CD4-positive, alpha-beta T cell treated with Interleukin-4 for 1 hour (primary cell): ENCODE measurements at places on chromosomes 12 and 14.

- no peak for DNase-seq
Measured at GRCh38 chr14:20760950-20761349, 7.3 kb upstream of the EDDM3B start.

DNA sequence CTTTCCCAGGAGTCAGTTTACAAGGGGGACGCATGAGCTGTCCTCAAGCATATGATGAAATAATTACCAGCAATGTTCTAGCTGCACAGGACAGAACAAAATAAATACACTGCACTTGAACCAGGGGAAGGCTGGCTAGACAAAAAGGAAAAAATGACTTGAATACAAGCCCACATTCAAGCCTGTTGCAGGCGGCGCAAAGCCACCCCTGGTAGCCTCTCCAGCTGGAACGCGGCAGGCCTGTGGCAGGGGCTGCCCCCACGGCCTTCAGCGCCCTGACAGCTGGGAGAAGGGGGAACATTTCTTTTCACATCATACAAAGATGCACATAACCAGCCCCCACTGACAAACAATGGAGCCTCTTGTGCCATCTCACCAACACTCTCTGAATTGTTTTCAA is 57.1 kb downstream of the TRAFD1 start:
- DNase-seq = no peak

GRCh38 chr12:109359131-109359690 is 11.5 kb downstream of the MYO1H start:
- no peak for DNase-seq

DNA sequence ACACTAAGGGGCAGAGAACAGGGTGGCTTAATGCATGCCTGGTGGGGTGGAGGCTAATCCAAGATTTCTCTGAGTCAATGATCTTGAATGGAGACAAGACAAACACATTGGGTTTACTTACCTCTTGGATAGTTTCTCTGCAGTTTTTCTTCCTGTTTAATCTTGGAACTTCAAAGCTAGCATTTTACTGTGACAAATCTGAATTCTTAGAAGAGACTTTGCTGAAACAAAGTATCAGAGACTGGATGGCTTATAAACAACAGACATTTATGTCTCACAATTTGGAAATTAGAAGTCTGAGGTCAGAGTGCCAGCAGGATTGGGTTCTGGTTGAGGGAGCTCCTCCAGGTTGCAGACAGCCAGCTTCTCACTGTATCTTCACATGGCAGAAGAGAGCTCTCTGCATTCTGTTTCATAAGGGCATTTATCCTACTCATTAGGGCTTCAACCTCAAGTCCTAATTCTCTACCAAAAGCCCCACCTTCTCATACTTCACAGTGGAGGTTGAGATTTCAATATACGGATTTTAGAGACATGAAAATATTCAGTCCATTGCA is 921.8 kb downstream of the VRK1 start:
- no peak for DNase-seq

DNA sequence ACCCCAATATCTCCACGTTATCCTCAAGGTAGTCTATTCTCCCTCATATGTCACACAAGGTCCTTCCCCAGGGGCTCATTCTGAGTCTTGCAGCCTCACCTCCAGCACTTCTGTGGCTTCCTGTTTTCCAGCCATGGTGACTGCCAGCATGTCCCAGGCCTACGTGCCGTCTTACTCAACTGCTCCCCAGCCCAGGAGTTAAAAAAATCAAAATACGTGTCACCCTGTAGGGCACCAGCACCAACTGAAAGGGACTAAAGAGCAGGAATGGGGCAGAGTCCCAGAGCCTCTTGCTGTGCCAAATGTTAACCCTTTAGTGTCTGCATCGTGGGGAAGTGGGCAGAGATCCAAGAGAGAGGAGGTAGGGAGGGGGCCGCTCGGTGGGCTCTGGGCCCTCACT is 37.0 kb upstream of the MED13L start:
- no peak for DNase-seq

DNA sequence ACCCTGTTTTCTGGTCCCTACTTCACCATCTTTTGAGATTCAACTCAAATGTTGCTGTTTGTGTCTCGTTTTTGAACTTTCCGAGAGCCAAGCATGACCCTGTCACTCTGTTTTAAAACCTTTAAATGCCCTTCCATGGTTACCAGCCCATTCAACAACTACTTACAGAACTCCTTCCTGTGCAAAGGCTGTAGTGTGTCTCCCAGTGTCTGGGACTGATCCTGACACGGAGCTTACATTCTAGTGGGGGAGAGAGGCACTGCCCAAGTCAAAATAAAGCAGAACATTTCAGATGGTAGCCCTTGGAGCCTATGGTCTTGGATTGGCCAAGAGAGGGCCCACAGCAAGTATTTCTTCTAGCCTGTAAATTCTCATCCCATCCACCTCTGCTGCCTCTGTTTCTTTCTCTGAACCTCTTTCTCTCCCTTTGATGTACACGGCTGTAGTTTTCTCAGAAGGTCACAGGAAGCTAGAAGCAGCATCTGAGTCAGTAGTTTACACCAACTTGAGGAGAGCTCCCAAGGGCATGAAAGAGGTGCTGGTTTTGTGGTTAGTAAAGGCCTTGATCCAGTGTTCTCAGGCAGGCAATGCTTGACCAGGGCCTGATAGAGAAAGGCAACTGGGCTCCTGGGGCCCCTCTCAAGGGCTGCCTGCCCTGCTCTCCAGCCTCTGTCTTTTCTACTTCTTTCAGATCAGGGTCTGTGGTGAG is 42.3 kb upstream of the SLC24A4 start:
- DNase-seq = no peak

- DNase-seq = no peak
Measured at GRCh38 chr12:75660805-75661404, 149.5 kb upstream of the KRR1 start.

- DNase-seq = no peak
Measured at GRCh38 chr12:13215056-13215455, 18.5 kb downstream of the EMP1 start.

DNA sequence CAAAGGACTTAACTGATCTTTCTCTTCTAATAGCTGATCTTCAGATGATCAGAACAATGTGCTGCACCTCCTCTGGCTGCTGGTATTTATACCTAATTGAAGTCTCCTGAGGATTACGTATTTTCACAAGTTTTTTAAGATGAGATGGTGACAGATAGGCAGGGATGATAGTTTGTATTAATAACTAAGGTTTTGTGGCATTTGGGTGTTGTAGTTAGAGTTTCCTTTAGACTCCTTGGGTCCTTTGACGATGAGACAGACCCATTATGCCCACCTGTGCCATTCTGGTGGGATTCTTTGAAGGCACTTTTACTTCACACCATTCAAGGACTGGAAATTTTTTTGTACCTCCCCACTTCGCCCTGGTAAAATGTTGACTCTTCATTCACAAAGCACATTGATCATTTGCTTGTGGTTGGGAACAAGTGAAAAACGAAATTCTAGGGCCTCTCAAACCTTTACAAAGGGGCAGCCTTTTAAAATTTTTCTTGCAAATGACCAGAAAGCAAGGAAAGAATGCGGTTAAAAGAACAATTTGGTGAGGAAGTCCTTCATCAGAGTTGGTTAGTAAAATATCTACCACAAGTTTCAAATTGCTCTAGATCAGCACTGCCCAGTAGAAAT is at the start of gene IFNG:
Gene IFNG, minus strand, starts transcription at position 60 of the 624 bp plus-strand sequence. CDS start 125 bp downstream, outside the sequence.
- DNase-seq = peak; percentile 31

DNA sequence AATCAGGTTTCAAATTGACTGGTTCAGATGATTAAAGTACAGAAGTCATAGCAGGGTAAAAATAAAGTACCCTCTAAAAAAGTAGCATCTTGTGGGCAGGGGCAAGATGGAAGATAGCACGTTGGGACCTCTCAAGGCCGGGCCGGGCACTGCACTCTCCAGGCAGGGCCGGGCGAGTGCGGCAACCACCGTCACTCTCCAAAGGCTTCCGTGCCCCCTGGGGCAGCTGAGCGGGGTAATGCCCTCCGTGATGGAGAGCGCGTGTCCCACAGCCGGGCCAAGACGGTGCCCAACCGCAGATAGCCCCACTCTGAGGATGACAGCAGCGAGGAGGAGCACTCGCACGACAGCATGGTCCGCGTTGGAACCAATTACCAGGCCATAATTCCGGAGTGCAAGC is 8.6 kb upstream of the PLXNC1 start:
- DNase-seq = no peak

DNA sequence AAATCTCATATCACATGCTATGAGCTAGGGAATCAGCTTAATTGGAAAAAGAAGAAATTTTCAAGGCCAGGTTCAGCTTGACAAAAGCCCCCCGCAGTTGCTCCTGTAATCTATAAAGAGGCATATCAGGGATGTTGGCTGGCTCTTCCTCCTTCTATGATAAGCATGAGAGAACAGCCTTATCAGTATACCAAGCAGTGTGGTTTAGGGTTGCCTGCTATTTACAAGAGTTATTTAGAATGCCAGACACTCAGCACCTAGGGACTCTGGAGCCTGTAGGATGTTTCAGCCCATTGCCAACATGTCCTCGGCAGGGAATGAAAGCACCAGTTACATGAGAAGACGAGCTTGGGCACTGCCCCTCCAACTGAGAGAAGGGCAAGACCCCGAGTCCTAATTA is 89.5 kb upstream of the TMPO start:
- DNase-seq = no peak

- no peak for DNase-seq
Measured at GRCh38 chr12:126232711-126233110, 1167.5 kb downstream of the AACS start.

DNA sequence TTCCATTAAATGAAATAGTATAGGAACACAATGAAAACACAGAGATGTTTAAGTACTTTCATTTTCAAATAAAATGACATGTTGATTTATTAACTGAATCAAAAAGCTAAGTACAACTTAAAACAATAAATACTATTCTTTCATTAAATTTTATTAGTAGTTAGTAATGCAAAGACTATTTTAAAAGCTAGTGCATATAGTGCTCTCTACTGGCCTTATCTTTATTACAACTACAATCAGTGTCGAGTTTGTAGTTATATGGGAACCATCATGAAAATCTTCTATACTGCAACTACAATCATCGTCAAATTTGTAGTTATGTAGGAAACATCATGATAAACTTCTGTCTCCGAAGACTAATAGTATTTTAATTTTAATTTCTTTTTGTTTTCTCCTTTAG is 8.9 kb upstream of the LIN7A start:
- DNase-seq = no peak
